ENCODE measurements at places on chromosomes 12 and 14.
A peak's percentile ranks its signal among the peaks of the same experiment; 100 is the strongest.

- DNase-seq = no peak
Observed at GRCh38 chr14:37810094-37810801, 214.8 kb downstream of the TTC6 start.

- DNase-seq = peak; percentile 62
Observed at GRCh38 chr12:6936636-6937480, 6.8 kb upstream of the RNU7-1 start.

DNA sequence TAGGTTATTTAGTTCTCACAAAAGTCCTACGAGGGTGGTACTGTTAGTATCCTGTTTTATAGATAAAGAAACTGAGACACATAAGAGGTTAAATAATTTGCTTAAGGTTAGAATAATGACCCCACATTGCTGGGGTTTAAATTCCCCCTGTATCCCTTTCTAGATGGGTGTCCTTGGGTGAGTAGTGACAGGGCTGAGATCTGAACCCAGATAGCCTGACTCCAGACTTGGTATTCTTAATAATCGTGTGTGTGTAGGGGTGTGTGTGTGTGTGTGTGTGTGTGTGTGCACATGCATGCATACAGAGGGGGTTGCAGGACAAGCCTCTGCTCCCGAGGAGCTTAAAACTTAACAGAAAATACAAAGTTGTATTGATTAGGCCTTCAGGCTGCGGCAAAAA lies 96.7 kb upstream of the PSMC1 start:
- no peak for DNase-seq

GRCh38 chr12:109179927-109180326 lies 63.5 kb downstream of the ACACB start:
- DNase-seq = no peak

- DNase-seq = peak; percentile 82
Observed at GRCh38 chr14:64294672-64295413, 672 bp upstream of the ESR2 start.

All from activated CD4-positive, alpha-beta T cell treated with anti-CD3 and anti-CD28 coated beads, Interleukin-2, amount 50 U/mL, for 1 hour (primary cell).